OCI-LY7 (cell line): ENCODE measurements at places on chromosomes 6 and 20.

- no peak for DNase-seq
These were observed 84.6 kb upstream of the TCF21 start for GRCh38 chr6:133804265-133804664.

- DNase-seq, result no peak
These were observed 7.5 kb downstream of the LAMA5 start for GRCh38 chr20:62359491-62360121.

DNA sequence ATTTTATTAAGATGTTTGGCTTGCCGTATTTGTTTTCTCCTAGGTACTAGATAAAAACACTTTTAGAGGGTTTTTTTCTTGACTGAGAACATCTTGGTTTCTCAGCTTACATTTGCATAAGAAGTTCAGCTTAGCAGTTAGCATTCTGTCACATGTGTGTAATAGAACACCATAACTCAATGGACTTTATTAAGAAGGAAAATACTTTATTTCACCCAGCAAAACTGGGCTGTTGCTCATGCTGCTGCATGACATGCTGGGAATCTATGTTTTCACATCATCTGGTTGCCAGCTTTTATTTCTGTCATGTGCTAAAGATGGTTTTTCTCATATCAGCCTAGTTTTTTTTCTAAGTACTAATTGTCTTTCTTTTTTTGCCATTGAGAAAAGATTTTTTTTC is 144.6 kb downstream of the UTRN start:
- no peak for DNase-seq

GRCh38 chr6:26597821-26598220 is 1.1 kb downstream of the ABT1 start:
- DNase-seq, result no peak

DNA sequence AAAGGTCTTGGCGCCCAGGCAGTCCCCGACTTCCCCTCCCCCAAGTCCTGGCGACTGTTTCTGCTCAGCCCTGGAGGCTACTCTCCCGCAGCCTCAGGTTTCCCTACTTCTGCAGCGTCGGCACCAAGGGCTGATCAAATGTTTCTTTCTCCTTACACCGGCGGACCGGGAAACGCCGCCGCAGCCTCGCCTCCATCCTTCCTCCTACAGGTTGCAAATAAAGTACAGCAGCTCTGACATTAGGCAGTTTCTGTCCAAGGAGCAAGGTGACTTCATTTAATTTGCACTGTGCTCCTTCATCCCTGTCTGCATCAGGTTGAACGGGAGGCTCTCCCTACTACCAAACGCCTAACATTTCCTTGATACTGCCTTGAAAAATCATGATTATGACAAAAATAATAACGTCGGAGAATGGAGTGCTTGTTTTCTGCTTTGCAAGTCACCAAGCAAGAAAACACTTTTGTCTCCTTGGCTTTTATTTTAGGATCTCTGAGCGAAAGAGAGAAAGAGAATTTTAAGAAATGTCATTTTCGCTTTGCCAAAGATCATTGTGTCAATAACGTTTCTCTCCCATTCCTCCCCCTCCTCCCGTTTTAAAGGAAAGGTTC is 1.0 kb downstream of the CLIC5 start:
- DNase-seq, result no peak

GRCh38 chr6:80203283-80203682 is 96.8 kb downstream of the BCKDHB start:
- DNase-seq, result no peak

DNA sequence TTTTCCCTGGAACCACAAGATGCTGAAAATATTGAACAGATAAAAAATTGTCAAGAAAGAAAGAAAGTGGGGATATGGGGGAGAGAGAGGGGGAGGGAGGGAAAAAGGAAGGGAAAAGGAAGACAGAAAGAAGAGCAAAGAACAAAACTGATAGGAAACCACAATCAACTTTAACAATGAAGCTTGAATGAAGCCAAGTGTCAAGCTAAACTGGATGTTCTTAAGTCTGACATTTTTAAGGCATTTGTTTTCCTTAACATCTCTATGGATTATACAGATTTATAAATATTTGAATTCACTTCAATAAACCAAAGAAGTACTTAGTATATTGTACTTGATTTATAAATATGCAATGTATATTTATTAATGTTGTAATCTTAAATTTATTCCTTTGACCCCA is 197.6 kb upstream of the SMLR1 start:
- no peak for DNase-seq

- DNase-seq, result no peak
These were observed 1.4 kb downstream of the STMN3 start for GRCh38 chr20:63651942-63652191.

DNA sequence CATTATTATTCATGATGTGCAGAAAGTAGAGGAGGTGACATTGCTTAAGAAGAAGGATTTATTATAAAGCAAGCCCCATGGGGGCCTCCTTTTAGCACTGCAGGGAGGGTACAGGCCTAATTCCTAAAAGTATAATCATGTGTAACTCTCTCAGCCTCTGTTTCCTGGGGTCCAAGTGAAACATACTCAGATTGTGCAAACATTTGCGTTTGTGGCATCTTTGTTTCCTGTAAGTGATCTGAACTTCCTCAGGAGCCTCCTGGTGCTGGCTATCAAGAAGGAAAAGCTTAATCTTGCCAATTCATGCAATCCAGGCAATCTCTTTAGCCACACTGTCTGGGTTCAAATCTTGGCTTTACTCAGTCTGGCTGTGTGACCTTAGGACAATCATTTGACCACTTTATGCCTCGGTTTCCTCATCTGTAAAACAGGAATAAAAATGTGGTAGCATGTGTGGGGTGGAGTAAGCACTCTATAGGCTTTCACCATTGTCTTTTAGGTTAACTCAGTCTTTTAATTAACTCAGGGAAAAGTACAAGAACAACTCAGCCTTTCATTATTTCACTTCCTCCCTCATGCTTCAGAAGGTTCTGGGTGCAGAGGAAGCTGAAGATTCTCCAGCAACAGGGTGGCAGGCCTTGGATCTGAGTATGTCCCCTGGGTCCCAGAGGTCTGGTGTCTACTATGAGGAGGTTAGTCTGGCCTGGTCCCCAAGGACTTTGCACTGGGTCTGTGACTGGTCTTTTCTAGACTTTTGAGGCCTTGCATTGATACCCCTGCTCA is 831 bp upstream of the SIRPB2 start:
- DNase-seq, result no peak

DNA sequence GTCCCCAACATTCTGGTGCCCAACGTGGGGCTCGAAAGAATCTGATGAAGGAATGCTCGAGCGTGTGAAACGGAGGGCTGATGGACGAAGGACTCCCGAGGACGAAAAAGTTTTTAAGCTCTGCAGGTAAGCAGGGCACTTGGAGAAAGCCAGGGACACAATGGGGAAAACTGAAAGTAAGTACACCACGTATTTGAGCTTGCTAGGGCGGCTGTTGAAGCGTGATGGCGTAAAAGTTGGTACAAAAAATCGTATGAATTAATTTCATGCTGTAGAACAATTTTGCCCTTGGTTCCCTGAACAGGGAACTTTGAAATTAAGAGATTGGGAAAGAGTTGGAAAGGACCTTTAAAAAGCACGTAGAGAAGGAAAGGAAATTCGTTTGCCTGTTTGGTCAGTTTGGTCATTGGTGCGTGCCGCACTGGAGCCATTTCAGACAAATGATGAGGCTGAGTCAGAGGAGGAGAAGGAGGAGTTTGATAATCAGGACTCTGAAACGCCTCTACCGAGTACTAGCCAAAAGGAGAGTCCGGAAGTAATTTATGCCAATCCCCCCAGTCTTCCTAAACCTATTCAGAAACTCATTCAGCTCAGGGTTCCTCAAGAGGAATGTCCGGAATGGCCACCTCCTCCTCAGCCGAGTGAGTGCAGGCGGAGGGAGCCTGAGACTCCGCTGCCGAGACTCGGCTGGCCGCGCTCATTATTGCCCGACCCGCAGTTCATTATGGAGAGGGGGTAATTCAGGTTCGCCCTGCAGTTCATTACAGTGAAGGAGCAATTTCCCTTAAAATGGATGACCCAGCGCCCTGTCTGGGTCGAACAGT is 59.2 kb upstream of the PRSS16 start:
- DNase-seq, result peak; percentile 18

GRCh38 chr20:36441416-36441815 is 99.9 kb upstream of the MYL9 start:
- DNase-seq, result no peak

GRCh38 chr20:58511364-58511763 is 3.8 kb downstream of the APCDD1L start:
- DNase-seq, result no peak

DNA sequence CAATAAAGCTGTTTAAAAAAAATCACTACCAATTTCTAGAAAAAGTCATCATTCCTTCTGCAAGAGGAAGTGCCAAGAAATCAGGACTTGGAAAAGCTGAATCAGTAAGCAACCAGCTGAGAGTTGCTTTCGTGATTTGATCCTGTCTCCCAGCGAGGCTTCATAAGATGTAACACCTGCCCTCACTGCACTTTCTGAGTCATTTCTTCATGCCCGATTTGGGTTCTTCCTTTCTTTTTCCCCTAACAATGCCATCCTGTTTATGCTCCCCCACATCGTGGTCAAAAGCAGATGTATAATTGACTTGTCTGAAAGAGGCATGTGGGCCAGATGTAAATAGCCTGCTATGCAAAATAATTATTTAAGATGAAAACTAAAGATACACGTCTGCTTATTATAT is 52.1 kb downstream of the RIPOR2 start:
- DNase-seq, result peak; percentile 85

DNA sequence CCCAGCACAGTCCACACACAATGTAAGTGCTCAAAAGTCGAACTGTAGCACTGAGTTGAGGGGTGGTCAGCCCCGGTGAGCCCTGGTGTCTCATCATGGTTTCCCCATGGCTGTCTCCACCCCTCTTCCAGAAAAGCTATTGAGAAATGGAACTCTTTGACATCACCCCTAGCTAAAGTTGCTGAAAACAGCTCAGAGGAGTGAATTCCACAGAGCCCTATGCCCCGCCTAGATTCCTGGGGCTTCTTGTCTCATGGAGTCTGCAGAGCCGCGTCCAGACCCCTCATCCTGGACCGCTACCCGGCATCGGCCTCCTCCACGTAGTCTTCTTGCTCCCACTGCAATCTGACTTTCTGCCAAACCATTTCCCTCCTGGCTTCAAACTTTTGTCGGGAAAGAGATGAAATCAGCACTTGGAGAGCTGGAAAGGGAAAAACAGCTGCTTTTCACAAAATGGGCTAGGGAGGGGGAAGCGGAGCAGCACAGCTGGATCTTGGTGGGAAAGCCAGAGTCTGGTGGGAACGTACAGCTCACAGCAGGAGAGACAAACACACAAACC is 132.2 kb downstream of the SNX5 start:
- no peak for DNase-seq

DNA sequence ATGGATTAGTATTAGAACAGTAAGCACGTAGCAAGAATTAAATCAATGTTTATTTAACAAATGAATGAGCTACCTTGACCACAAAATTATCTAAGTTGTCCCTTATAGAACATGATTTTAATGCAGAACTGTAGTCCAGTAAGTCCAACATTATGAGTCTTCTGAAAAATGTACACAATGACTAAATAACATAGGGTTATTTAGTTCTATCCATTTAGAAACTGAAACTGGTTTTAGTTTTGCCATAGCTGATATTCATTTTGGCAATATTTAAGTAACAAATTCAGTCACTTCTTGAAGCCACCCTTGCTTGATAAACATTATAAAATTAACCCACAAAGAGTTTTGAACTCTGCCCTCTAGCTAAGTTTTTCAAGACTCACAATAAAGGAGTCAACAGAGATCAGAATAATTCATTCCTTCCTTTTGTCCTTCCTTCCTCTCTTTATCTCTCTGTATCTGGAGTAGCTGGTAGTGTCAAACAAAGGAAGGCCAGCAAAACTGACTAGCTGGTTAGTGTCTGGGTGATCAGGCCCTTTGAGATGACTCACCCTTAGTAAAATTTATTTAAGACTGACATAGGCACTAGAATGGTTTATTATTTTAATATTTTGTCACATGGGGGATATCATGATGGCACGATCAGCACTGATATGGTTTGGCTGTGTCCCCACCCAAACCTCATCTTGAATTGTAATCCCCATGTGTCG is 115.1 kb downstream of the BTBD9 start:
- DNase-seq, result no peak

DNA sequence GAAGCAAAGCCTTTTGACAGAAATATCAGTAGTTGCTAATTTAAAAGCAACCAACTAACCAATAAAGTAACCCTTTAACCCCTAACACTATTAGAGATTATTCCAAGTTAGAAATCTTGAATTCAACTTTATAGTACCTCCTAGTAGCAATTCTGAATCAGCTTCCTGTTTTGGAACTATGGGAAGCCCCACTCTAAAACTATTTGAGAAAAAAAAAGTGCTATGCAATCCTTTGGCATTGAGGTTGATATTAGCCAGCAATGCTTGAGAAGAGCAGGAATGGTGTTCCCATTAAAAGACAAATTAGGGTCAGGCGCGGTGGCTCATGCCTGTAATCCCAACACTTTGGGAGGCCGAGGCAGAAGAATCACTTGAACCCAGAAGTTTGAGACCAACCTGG is 306.2 kb upstream of the ZFP64 start:
- no peak for DNase-seq
